ENCODE measurements at places on chromosomes 16 and 17.

GRCh38 chr17:8138374-8138671 lies 13.9 kb downstream of the PER1 start:
- DNase-seq = no peak

GRCh38 chr16:81798311-81799137 lies 19.4 kb downstream of the PLCG2 start:
- DNase-seq = no peak

DNA sequence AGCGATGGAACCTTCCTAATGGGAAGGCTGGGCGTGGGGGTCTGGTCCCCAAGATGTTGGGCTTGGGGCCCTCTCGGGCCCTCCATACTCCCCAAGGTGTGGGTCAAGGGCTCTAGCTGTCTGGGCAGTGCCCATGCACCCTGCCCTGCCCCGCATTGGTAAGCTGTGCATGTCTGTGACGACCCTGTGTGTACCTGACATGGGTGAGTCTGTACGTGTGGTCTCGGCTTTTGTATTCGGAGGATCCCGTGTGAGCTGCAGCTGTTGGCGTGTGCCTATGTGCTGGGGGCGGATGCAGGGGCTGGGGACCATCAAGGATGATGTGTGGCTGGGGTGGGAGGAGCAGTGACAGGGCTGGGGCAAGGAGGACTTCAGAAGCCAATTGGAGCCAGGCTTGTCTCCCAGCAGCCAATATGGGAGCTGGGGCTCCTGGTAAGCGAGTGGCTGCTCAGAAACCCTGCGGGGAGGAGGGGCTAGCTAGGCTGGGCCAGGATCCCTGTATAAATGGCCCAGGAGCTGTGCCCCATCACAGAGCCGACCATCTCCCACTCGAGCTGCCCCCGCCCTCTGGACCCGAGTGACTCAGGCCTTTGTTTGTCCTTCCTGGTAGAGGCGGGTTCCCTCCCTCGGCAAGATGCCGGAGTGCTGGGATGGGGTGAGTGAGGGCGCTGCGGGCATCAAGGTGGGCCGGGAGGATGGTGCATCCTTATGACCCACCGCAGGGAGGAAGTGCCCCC lies at the start of gene NDRG4:
Gene NDRG4 (plus strand): TSS at position 529 of the 737 bp plus-strand sequence. CDS start 106 bp downstream, at position 635.
- no peak for DNase-seq

- no peak for DNase-seq
Observed at GRCh38 chr16:81779536-81780320, 637 bp downstream of the PLCG2 start.

DNA sequence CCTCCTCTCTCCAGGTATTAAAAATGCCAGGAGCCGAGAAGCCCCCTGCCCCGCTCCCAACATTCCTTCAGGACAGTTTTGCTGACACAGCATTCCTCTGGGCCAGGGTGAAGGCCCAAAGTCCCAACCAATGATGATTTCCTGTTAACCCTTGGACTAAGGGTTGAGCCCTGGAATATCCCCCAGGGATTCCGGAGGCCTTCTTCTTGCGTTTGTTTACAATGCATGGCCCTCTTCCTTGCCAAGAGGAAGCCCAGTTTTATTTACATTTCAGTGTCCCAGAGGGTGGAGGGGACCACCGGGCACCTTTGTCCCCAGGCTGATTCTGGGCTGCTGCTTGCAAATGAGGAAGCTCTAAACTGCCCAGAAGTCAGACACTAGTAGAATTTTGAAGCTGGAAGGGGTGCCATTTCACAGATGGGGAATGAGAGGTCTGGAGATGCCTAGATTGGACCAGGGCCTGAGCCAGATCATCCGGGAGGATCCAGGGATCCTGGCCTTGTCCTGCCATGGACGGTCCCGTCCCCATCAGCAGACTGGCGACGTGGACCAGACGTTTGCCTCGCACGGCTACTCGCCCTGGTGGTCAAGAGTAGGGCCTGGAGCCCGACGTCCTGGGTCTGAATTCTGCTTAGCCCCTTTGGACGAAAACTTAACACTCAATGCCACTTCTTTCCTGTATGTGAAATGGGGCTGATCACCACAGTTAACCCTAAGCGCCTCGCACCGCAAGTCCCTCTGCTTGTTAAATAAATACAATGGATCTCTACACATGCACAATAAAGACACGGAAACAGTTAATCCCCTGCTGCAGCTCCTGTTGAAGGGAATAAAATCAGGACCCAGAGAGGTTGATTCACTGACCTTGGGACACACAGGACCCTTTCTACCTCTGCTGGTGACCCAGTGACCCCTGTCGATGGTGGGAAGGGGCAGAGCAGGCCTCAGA lies 55.6 kb upstream of the CIBAR2 start:
- DNase-seq = no peak

GRCh38 chr17:83200231-83200699 lies 120.9 kb downstream of the METRNL start:
- peak; percentile 24 for DNase-seq

- peak; percentile 62 for DNase-seq
Observed at GRCh38 chr17:82030470-82031302, 792 bp upstream of the RAC3 start.
